Naive thymus-derived CD4-positive, alpha-beta T cell (primary cell): ENCODE measurements at places on chromosomes 7 and 10.

- no peaks in the 10 kb centered on the region for H3K36me3 ChIP-seq
- peak overlapping the region; percentile 91 for H3K27ac ChIP-seq
- no peaks in the 10 kb centered on the region for H3K4me1 ChIP-seq
- DNase-seq: no peak
- peak overlapping the region; percentile 83 for H3K4me3 ChIP-seq
These were observed 32.8 kb upstream of the PHF14 start for GRCh38 chr7:10940704-10941355.

GRCh38 chr7:78487464-78487863, 688.9 kb downstream of the PHTF2 start:
- no peak for DNase-seq
- H3K4me3 ChIP-seq: no peak overlapping the region
- no peaks in the 10 kb centered on the region for H3K4me1 ChIP-seq
- H3K27me3 ChIP-seq: no peaks in the 10 kb centered on the region

- no peak overlapping the region for H3K4me3 ChIP-seq
- no peak for DNase-seq
- H3K27ac ChIP-seq: no peak overlapping the region
- no peaks in the 10 kb centered on the region for H3K4me1 ChIP-seq
- no peaks in the 10 kb centered on the region for H3K36me3 ChIP-seq
These were observed 212.0 kb downstream of the PLXNA4 start for GRCh38 chr7:132364226-132364625.

GRCh38 chr10:24439935-24440334, 231.0 kb downstream of the KIAA1217 start:
- DNase-seq: no peak
- no peaks in the 10 kb centered on the region for H3K36me3 ChIP-seq
- no peaks in the 10 kb centered on the region for H3K27me3 ChIP-seq
- no peaks in the 10 kb centered on the region for H3K4me1 ChIP-seq

DNA sequence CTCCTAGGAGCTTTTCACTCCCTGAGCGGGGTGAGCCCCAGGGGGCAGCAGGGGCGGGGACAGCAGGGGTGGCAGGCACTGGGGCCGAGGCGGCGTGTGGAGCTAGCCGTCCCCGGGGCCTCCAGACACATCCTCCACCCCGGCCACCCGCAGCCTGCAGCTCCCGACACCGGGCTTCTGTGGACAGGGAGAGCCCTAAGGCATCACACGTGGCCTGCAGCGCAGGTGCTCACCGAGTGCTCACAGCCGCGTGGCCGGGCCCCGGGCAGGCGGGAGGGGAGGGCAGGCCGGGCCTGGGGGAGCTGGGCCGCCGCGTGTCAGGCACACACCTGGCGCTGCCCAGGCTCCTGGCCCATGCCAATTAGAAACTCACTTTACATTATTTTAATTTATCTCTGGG, 51.4 kb downstream of the MICALL2 start:
- peaks cover 4% of the 10 kb centered on the region for H3K27me3 ChIP-seq
- no peak overlapping the region for H3K4me3 ChIP-seq
- DNase-seq: no peak
- no peaks in the 10 kb centered on the region for H3K4me1 ChIP-seq

DNA sequence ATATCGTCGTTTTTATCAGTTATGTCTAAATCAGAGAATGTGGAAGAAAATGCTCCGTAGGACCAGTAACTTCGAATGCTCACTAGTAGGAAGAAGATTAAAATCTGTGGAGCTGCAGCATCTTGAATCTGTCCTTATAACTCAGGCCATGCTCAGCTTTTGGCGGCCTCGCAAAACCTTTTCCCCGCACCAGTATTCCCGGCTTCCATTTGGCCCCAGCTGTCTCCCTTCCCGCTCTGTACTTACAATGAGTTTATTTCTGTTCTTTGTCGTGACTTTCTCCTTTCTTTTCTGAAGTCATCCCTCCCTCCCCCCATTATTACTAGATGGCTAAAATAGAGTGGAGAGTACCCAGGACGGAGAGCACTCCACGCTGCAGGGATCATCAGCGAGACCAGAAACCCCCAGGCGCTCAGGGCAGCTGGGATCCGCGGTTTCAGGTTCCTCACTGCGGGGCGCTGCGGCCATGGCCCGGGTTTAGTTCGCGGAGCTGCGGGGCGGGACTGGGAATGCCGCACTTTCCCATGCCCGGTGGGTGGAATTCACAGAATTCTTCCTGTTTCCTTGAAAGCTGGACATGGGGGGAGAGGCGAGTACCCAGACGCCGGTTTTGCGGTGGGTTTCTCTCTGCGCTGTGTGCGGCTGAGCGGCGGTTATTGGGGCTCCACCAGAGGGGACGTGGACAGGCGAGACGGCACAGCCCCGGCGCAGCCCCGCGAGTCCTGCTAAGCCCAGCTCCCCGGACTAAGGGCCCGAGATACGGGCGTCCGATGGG, 183.5 kb downstream of the POM121L12 start:
- DNase-seq: no peak
- H3K27ac ChIP-seq: no peak overlapping the region
- no peaks in the 10 kb centered on the region for H3K27me3 ChIP-seq
- no peaks in the 10 kb centered on the region for H3K36me3 ChIP-seq
- no peaks in the 10 kb centered on the region for H3K4me1 ChIP-seq
- no peak overlapping the region for H3K4me3 ChIP-seq

GRCh38 chr10:28721318-28721951, 44.1 kb downstream of the BAMBI start:
- H3K27ac ChIP-seq: no peak overlapping the region
- H3K27me3 ChIP-seq: no peaks in the 10 kb centered on the region

- H3K27ac ChIP-seq: no peak overlapping the region
- peaks cover 9% of the 10 kb centered on the region for H3K4me1 ChIP-seq
- no peaks in the 10 kb centered on the region for H3K36me3 ChIP-seq
- no peak overlapping the region for H3K4me3 ChIP-seq
- DNase-seq: no peak
These were observed 22.5 kb downstream of the LRRC4 start for GRCh38 chr7:128008744-128009143.

DNA sequence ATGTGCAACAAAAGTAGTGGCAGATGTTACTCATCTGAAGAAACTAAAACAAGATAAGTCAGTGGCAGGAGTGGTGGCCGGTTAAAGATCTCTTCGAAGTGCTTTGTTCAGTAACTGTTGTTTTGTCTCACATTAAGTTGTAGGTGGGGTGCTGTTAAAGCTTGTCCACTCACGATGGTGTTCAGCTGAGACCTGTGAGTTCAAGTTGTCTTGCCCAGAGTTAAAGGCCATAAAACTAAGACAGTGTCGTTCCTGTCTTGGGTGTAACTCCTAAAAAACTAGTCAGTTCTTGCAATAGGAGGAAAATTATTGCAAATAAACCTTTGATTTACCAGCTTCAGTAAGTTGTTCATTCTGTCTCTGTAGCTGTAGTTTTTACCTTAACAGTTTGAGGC, 857 bp upstream of the FOXP2 start:
- no peak overlapping the region for H3K4me3 ChIP-seq
- H3K27me3 ChIP-seq: no peaks in the 10 kb centered on the region
- no peak overlapping the region for H3K27ac ChIP-seq
- no peaks in the 10 kb centered on the region for H3K4me1 ChIP-seq
- DNase-seq: no peak

GRCh38 chr7:84043661-84044191, 150.9 kb downstream of the SEMA3A start:
- H3K4me3 ChIP-seq: no peak overlapping the region
- no peaks in the 10 kb centered on the region for H3K36me3 ChIP-seq
- H3K27me3 ChIP-seq: no peaks in the 10 kb centered on the region
- DNase-seq: no peak
- H3K4me1 ChIP-seq: no peaks in the 10 kb centered on the region
- H3K27ac ChIP-seq: no peak overlapping the region

GRCh38 chr7:66036788-66037187, 38.8 kb upstream of the ASL start:
- H3K27me3 ChIP-seq: no peaks in the 10 kb centered on the region
- no peak overlapping the region for H3K4me3 ChIP-seq
- H3K36me3 ChIP-seq: no peaks in the 10 kb centered on the region

DNA sequence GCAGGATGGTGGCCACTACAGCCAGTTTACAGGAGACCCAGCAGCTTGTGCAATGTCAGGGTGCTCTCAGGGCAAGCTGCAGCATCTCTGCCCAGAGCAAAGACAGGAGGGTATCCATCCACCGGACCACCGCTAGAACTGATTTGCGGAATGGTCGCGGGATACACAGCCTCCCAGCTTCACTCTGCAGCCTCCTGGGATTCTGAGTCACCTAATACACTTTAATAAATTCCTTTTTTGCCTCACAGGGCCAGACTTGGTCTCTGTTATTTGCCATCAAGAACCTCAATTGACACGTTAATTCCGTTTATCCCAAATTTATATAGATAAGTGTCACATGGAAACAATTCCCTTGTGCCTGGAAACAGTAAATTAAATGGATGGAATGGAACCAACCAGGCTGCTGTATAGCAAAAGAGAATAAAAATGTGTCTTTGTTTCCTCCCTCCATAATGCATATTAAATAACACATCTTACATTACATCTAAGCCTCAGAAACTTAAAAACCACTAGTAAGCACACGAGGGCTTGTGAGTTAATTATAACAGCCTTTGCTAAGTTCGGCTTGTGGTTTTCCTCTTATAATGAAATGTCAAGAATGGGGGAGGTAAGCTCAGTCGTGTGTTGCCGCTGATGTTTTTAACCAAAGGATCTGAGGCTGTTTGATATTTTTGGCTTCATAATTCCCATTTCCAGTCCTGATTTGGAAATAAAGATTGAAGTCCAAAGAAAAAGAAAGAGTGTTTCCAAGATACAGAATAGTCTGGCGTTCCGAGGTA, 52.1 kb downstream of the ADRB1 start:
- no peak overlapping the region for H3K4me3 ChIP-seq
- no peaks in the 10 kb centered on the region for H3K36me3 ChIP-seq
- H3K27me3 ChIP-seq: peaks cover under 1% of the 10 kb centered on the region
- peaks cover 27% of the 10 kb centered on the region for H3K4me1 ChIP-seq
- no peak overlapping the region for H3K27ac ChIP-seq

- no peak for DNase-seq
- no peaks in the 10 kb centered on the region for H3K36me3 ChIP-seq
- no peak overlapping the region for H3K4me3 ChIP-seq
- no peak overlapping the region for H3K27ac ChIP-seq
- no peaks in the 10 kb centered on the region for H3K4me1 ChIP-seq
These were observed 187.5 kb upstream of the NFE2L3 start for GRCh38 chr7:25964483-25964991.

DNA sequence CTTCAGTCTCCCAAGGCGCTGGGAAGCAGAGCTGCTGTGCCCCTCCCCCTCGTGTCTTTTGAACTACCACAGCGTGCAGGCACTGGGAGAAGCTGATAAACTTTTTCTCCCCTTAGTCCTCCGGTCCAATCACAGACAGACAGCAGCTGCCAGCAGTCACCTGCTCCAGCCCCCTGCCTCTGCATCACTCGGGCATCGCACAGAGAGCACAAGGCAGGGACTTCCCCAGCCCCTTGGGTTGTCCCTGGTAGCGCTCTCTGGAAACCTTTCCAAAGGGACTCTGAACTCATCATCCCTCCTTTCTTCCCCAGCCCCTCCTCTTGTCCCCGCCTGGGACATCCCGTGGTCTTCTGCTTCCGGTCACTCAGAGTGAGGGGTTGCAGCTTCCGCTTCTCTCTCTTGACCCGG, 1.4 kb upstream of the NEUROG3 start:
- no peak for DNase-seq
- peaks cover 4% of the 10 kb centered on the region for H3K27me3 ChIP-seq
- H3K4me3 ChIP-seq: no peak overlapping the region
- H3K36me3 ChIP-seq: no peaks in the 10 kb centered on the region
- no peak overlapping the region for H3K27ac ChIP-seq

DNA sequence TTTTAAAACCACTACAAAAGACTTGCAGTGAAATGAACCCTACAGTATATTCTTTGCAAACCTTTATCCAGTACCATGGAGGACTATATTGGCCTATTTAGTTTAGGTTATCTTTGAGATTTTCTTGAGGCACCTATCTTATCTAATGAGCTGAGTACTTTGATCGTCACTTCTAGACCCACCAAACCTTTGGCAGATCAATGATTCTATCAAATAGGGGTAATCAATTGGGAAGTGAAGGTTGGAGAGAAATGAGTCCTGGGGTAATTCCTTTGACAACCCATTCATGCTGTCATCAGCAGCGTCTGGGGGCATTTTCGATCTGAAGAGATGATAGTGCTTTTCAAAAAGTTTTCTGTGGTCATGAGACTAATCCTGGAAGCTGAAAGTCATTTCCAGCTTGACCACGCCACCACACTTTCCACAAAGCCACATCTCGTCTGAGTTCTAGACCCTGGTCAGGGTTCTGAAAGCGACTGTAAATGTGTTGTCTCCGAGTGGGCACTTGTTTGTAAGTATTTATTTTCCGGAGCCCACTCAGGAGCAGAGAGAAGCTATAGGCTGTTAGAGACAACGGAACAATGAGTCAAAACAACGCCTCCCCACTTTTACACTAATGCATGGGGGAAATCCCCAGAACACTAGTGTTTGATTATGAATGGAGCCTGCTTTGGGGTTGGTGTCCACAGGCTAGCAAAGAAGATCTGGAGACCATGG, 4.8 kb downstream of the EGR2 start:
- H3K4me1 ChIP-seq: peaks cover 22% of the 10 kb centered on the region
- H3K27ac ChIP-seq: no peak overlapping the region
- DNase-seq: no peak
- no peaks in the 10 kb centered on the region for H3K27me3 ChIP-seq

GRCh38 chr7:105429746-105430612, 41.3 kb upstream of the SRPK2 start:
- peak; percentile 40 for DNase-seq
- no peaks in the 10 kb centered on the region for H3K36me3 ChIP-seq
- H3K27ac ChIP-seq: no peak overlapping the region
- H3K4me1 ChIP-seq: no peaks in the 10 kb centered on the region
- no peak overlapping the region for H3K4me3 ChIP-seq
- no peaks in the 10 kb centered on the region for H3K27me3 ChIP-seq

- DNase-seq: no peak
- H3K27me3 ChIP-seq: no peaks in the 10 kb centered on the region
- no peak overlapping the region for H3K27ac ChIP-seq
These were observed 12.5 kb upstream of the NKX2-3 start for GRCh38 chr10:99520040-99520846.

- no peak overlapping the region for H3K4me3 ChIP-seq
- no peak overlapping the region for H3K27ac ChIP-seq
- peaks cover 34% of the 10 kb centered on the region for H3K4me1 ChIP-seq
- no peak for DNase-seq
These were observed 540.7 kb downstream of the DNAJB6 start for GRCh38 chr7:157877298-157878090.

GRCh38 chr7:1516586-1517251, 12.5 kb upstream of the INTS1 start:
- no peaks in the 10 kb centered on the region for H3K36me3 ChIP-seq
- H3K4me3 ChIP-seq: no peak overlapping the region
- H3K27ac ChIP-seq: no peak overlapping the region
- H3K4me1 ChIP-seq: peaks cover 4% of the 10 kb centered on the region
- no peaks in the 10 kb centered on the region for H3K27me3 ChIP-seq

- H3K36me3 ChIP-seq: no peaks in the 10 kb centered on the region
- no peak overlapping the region for H3K27ac ChIP-seq
- no peak overlapping the region for H3K4me3 ChIP-seq
- DNase-seq: no peak
These were observed 349.7 kb upstream of the NRP1 start for GRCh38 chr10:33684211-33684611.
